Colonic mucosa (tissue), 4 donors: ENCODE measurements at places on chromosomes 1 and 21. TPM values are rescaled to one million over a fixed set of nuclear protein-coding genes. Genes with fewer than 3 reads are reported as not detected.

DNA sequence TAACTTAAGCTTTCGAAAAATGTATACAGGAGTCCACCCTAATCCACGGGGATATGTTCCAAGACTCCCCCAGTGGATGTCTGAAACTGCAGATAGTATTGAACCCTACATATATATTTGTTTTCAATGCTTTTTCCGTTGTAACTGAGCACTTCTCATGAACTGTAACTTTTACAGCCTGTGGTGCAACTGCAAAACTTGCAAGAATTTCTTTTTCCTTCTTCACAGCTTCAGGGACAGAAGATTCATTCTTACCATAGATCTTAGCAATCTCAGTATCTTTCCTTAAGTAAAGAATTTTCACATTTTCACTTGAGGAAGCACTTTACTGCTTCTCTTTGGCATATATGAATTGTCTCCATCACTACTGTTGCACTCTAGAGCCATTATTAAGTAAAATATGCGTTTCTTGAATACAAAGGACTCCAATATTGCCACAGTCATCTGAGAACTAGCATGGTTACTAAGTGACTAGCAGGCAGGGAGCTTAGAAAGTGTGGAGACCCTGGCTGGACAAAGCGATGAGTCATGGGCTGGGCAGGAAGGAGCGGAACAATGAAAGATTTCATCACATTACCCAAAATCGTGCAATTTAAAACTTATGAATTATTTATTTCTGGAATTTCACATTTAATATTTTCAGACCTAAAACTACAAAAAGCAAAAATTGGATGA, 14.1 kb downstream of the DPYD start:
- H3K36me3 ChIP-seq, result no peaks in the 10 kb centered on the region
- DNase-seq, result no peak
- H3K4me1 ChIP-seq, result no peaks in the 10 kb centered on the region

- H3K4me3 ChIP-seq, result no peak overlapping the region
- no peak overlapping the region for H3K27ac ChIP-seq
- DNase-seq, result no peak
- H3K4me1 ChIP-seq, result no peaks in the 10 kb centered on the region
- H3K27me3 ChIP-seq, result no peaks in the 10 kb centered on the region
- H3K36me3 ChIP-seq, result no peaks in the 10 kb centered on the region
Observed at GRCh38 chr1:196324345-196324744, 283.9 kb downstream of the KCNT2 start.

ORC1 gene
- total RNA-seq, result 4.9 TPM

VCAM1 gene
- 3.5 TPM for total RNA-seq

DNA sequence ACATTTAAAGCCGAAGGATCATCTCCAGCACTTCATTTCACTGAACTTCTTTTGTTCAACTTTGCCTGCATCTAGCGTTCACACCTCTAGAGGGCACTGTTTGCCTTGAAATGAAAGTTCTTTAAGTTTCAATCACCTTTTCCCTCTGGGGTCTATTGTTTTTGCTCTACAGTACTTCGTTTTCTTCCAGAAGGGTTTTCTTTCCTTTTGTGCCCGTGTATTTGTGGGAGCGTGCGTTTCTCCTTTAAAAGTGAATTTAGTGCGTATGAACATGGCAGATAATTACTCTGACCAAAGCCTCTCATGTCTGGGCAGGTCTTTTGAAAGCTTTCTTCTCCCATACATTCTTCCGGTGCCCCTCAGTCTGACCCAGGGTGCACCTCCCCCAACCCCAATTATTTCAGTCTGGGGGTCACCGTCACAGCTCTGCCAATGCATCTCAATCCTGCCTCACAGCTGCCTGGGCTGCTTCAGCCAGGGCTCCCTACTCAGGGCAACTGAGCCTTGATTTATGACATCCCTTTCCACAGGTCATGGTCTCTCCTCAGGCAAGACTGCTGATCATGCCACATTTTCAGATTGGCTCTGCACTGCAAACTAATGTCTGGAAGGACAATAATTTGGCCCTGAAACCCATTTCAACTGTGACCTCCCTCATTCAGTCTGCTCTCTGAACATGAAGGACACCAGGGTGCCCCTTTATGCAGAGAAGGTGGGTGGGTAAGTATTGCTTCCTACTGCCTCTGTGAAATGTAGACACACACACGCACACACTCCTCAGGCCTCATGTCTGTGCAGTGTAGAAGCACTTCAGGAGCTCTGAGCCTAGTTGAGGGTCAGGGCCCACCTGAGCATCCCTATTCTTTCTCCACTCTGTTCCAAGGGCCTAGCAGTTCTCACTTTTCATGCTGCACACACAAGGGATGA, 88.6 kb downstream of the NUF2 start:
- H3K27me3 ChIP-seq, result no peaks in the 10 kb centered on the region
- H3K4me3 ChIP-seq, result no peak overlapping the region
- DNase-seq, result peak; percentile 60
- no peak overlapping the region for H3K27ac ChIP-seq
- no peaks in the 10 kb centered on the region for H3K4me1 ChIP-seq

GRCh38 chr1:27438621-27439061, 46.2 kb downstream of the GPR3 start:
- no peak overlapping the region for H3K4me3 ChIP-seq
- H3K27ac ChIP-seq, result peak overlapping the region; percentile 38
- peaks cover 39% of the 10 kb centered on the region for H3K4me1 ChIP-seq

DNA sequence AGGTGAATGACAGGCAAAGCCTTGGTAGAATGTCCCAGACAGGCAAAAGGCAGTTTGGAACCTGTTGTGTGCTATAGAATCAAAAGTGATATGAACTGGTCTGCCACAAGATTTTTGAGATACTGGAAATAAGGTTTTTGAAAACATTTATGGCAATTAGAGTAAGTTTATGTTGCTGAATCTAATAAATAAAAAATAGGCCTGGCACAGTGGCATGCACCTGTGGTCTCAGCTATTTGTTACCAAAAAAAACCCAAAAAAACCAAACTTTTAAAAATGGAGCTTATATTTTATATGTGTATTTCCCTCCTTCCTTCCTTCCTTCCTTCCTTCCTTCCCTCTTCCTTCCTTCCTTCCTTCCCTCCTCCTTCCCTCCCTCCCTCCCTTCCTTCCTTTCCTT, 76.4 kb upstream of the ARTN start:
- DNase-seq, result no peak
- H3K4me1 ChIP-seq, result peaks cover 5% of the 10 kb centered on the region
- no peak overlapping the region for H3K27ac ChIP-seq
- H3K36me3 ChIP-seq, result no peaks in the 10 kb centered on the region
- H3K27me3 ChIP-seq, result no peaks in the 10 kb centered on the region

GRCh38 chr1:6104631-6105030, 58.9 kb downstream of the KCNAB2 start:
- no peak overlapping the region for H3K27ac ChIP-seq
- H3K4me1 ChIP-seq, result no peaks in the 10 kb centered on the region
- no peak for DNase-seq
- H3K27me3 ChIP-seq, result no peaks in the 10 kb centered on the region
- no peaks in the 10 kb centered on the region for H3K36me3 ChIP-seq

DNA sequence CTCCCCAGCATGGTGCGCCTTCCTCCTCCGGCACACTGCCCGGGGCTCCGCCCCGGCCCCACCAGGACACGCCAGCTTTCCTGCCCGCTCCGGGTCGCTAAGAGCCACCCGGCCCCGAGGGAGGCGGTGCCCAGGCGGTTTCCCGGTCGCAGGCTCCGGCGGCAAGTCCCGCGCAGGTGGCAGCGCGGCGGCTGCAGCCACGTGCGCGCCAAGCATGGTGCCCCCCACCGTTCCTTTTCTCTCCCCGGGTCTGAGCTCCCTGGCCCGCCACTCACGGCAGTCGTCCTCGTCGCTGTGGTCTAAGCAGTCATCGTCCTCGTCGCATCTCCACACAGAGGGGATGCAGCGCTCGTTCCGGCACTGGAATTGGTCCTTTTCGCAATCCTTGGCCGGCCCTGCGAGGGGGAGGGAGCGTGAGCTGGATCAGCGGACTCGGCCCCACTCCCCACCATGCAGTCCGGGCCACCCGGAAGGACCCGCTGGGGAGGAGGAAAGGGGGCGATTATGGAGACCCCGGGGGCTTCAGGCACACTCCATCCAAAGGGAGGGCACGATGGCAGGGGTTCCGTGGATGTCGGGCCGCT, 1.2 kb downstream of the LRP8 start:
- H3K36me3 ChIP-seq, result no peaks in the 10 kb centered on the region
- peak; percentile 79 for DNase-seq
- H3K27me3 ChIP-seq, result no peaks in the 10 kb centered on the region
- H3K27ac ChIP-seq, result peak overlapping the region; percentile 74

GRCh38 chr1:14118691-14119485, 418.9 kb downstream of the PRDM2 start:
- no peaks in the 10 kb centered on the region for H3K36me3 ChIP-seq
- H3K4me3 ChIP-seq, result no peak overlapping the region
- H3K27me3 ChIP-seq, result no peaks in the 10 kb centered on the region
- H3K4me1 ChIP-seq, result no peaks in the 10 kb centered on the region
- no peak overlapping the region for H3K27ac ChIP-seq

DNA sequence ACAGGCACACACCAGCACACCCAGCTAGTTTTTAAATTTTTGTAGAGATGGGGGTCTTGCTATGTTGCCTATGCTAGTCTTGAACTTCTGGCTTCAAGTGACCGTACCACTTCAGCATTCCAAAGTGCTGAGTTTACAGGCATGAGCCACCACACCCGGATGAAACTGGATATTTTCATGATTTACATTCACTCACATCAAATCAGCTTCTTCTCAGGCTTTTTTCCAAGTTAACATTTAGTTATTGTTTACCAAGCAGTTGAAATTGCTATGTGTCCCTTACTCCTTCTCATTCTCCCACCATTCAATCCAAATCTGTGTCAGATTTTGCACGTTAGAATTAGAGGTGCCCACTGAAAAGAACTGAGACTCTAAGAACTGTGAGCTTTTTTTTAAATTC, 18.4 kb downstream of the RIT1 start:
- H3K27ac ChIP-seq, result no peak overlapping the region
- H3K36me3 ChIP-seq, result no peaks in the 10 kb centered on the region
- no peak overlapping the region for H3K4me3 ChIP-seq
- H3K27me3 ChIP-seq, result no peaks in the 10 kb centered on the region

RIPK4 gene
- 10.5 TPM for total RNA-seq

TARDBP gene
- 126 TPM for total RNA-seq

GRCh38 chr1:119947468-119947867, 51.2 kb upstream of the ADAM30 start:
- H3K36me3 ChIP-seq, result peaks cover 3% of the 10 kb centered on the region
- no peaks in the 10 kb centered on the region for H3K4me1 ChIP-seq
- DNase-seq, result no peak
- no peak overlapping the region for H3K27ac ChIP-seq

AGBL4 gene
- 0.24 TPM for total RNA-seq

PCAT6 gene
- 0.74 TPM for total RNA-seq

FAM72B gene
- 0.56 TPM for total RNA-seq

GRCh38 chr1:172154551-172154950, 265.9 kb upstream of the C1orf105 start:
- no peaks in the 10 kb centered on the region for H3K4me1 ChIP-seq
- no peaks in the 10 kb centered on the region for H3K27me3 ChIP-seq
- H3K36me3 ChIP-seq, result no peaks in the 10 kb centered on the region
- no peak for DNase-seq

- H3K27me3 ChIP-seq, result no peaks in the 10 kb centered on the region
- H3K4me3 ChIP-seq, result no peak overlapping the region
- no peaks in the 10 kb centered on the region for H3K4me1 ChIP-seq
- no peak for DNase-seq
Observed at GRCh38 chr1:219151467-219151866, 22.2 kb upstream of the LYPLAL1 start.

DNA sequence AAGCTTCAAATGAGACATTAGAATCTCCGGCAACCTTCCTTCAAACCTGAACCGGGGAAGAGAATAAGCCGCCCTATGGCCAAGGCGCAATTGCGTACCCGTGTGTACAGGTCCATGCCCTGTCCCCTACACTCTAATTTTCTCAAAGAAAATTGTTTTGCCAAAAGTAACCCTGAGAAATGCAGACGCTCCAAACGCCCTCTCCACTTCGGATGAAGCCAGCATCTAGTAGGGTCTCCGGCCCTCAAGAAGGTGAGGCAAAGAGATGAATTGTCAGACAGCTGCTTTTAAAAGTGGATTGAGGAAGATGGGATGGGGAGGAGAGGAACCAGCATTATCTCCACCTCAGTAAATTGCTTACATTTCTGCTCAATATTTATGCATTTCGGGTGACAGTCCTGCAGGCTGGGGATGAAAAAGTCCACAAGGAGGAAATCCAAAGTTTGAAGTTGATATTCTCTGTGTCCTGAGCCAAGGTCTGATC, 630 bp upstream of the LHX9 start:
- peaks cover 100% of the 10 kb centered on the region for H3K27me3 ChIP-seq
- no peak overlapping the region for H3K27ac ChIP-seq
- no peaks in the 10 kb centered on the region for H3K36me3 ChIP-seq
- H3K4me3 ChIP-seq, result no peak overlapping the region

SLFNL1 gene
- total RNA-seq, result 0.30 TPM

- no peak for DNase-seq
- H3K4me3 ChIP-seq, result no peak overlapping the region
- H3K27me3 ChIP-seq, result no peaks in the 10 kb centered on the region
- H3K36me3 ChIP-seq, result no peaks in the 10 kb centered on the region
- H3K27ac ChIP-seq, result no peak overlapping the region
Observed at GRCh38 chr1:24903955-24904730, 25.9 kb downstream of the RUNX3 start.

HNRNPCL2 gene
- not detected for total RNA-seq

- peak overlapping the region; percentile 86 for H3K4me3 ChIP-seq
- peaks cover 8% of the 10 kb centered on the region for H3K4me1 ChIP-seq
Observed at GRCh38 chr1:174021591-174022079, 522 bp downstream of the RC3H1 start.

MRAP gene
- total RNA-seq, result not detected

SIM2 gene
- 0.07 TPM for total RNA-seq

DNA sequence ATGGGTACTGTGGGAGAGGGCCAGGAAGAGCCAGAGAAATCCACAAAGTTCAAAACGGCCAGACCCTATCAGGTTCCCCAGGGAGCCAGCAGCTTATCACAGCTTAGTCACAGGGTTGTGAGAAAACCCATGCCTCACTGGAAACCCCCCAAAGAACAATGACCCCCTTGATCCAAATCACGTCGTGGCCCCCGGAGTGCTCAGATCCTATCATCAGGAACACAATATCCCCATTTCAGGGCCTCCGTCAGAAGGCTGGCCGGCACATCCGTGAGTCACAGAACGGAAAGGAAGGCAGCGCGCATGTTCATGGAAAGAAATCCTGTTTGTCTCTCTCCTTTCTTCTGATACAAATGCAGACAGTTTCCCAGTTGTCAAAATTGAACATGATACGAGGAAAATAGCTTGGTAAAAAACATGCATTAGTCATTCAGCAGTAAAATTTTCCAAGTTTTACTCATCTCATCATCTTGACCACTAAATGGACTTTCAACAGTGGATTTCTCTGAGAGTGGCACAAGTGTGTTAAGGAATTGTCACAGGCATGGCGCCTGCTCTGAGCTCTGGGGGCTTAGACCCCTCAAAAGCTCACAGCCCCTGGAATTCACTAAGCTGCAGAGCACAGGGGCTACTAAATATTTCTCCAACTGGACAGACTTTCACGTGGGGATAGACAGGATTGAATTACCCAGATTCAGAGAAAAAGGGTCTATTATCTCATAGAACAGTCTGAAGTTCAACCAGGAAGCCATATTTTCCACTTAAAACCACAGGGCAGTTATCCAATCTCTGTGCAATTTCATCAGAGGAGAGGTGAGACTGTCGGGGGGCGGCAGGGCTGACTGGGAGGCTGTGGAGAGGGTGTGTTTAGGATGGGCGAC, 124.8 kb downstream of the RIPK4 start:
- H3K4me1 ChIP-seq, result no peaks in the 10 kb centered on the region
- no peaks in the 10 kb centered on the region for H3K36me3 ChIP-seq
- no peak overlapping the region for H3K4me3 ChIP-seq
